Activated naive CD4-positive, alpha-beta T cell (primary cell): ENCODE measurements at places on chromosomes 6 and 20.

DNA sequence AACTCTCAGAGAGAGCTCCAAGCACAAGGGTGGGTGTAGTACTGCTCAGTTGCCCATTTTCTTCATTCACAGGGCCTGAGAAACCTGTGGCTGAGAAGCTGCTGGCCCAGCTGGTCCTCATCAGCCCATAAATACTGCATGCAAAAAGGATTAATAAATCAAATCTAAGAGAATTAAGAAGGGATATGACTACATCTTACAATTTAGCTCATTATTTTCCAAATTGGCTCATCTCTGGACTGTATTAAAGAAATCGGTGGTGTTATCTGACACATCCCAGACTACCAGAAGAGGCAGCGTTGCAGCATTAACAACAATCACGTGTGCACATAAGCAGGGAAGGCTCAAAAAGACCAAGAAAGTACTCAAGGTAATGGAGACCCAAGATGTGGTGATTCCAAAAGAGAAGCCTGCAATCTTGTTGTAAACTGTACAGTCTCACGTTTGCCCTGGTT is 90.7 kb downstream of the CD24 start:
- no peak for DNase-seq

DNA sequence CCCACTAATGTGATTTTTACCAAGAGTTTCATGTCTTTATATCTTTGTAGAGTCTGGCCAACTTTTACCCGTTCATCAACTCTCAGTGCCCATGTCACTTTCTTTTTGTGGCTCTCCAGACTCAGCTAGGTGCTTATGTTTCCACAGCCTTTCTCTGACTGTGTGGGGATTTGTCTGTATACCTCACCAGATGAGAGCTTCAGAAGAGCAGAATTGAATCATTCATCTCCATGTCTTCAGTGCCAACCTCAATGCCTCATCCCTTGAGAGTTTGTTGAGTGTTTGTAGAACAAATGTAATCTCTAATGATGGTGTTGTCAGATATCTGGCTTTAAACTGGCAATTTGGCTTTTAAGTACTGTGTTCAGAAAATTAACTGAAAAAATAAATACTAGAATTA is 16.8 kb upstream of the CCN2 start:
- DNase-seq = no peak

DNA sequence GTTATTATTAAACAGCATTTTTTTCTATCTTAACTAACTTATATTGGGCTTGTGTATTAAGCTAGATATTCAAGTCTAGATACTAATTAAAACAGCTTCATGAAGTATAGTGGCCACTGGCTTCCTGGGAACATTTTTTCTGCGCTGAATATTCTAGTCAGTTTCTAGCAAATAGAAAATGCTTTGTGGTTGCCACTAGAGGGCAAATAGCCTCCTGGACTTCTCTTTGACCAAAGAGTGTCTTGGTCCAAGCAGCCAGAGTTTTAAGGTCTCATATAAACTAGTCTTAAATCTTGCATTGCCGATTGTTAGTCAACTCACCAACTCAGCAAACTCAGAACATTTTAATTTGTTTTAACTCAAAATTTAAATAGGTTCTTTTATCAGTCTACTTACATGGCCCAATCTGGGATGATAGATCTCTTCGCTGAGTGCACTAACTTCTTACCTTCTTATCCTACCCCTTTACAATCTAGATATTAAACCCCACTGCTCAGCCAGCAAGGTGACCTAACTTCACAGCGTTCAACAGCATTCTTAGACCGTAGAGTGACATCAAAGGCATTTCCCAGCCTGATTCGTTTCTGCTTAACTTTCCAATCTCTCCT is 24.6 kb upstream of the ID4 start:
- DNase-seq = no peak

DNA sequence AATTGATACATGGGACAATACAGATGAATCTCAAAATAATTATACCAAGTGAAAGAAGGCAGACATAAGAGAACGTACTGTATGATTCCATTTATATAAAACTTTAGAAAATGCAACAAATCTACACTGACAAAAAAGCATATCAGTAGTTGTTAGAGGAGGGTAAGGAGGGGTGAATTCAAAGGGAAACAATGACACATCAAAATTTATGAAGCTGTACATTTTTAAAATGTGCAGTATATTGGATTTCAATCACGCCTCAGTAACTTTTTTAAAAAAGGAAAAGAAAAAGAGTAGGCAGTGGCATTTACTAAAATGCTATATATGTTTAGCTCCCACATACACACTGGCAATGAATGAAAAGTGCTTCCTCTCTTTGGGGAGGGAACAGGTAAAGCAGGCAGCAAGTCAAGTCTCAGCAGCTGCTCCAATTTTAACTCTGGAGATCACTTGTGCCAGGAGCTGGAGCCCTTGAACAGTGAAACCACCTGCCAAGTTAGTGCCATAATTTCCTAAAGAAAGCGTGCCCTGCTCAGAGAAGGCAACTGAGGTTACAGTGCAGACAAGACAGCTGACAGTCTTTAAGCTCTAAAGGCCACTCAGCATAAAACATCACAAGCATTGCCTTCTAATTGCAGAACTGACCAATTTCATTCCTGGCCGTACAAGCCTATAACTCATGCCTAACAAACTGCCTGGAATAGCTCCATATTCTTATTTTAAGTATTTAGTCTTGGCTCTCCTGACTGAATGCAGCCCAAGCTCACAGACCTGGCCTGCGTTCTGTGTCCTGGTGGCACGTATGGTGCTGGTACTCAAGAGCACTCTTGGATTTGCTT is 10.9 kb downstream of the FKBP1A start:
- DNase-seq = no peak

- no peak for DNase-seq
Observed at GRCh38 chr20:38373231-38373867, 27.1 kb downstream of the LBP start.

DNA sequence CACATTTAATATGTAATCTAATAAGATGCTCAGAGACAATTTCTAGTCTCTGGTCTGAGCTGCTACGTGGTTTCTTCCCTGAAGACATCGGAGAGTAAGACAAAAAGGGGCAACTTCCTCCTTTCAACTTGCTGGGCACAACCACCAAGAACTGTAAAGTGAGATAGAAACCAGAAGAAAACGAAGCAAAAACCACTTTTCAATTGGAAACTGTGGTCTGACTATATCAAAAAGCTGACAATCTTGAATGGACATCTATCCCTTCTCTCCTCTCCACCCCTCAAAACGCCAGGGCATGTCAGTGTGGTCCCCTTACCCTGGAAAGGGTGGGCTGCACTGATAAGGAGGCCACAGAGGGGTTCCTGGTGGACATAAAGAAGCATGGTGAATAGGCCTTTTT is 269.1 kb downstream of the CD83 start:
- DNase-seq = no peak

- DNase-seq = no peak
Observed at GRCh38 chr6:135871878-135872277, 20.4 kb downstream of the PDE7B start.

- no peak for DNase-seq
Observed at GRCh38 chr6:53259860-53260580, 88.7 kb downstream of the ELOVL5 start.

GRCh38 chr20:2874456-2874855 is 1.2 kb downstream of the PTPRA start:
- DNase-seq = no peak

GRCh38 chr20:54132612-54133433 is 41.0 kb downstream of the CYP24A1 start:
- no peak for DNase-seq

- DNase-seq = no peak
Observed at GRCh38 chr6:139754898-139755775, 380.7 kb upstream of the CITED2 start.

DNA sequence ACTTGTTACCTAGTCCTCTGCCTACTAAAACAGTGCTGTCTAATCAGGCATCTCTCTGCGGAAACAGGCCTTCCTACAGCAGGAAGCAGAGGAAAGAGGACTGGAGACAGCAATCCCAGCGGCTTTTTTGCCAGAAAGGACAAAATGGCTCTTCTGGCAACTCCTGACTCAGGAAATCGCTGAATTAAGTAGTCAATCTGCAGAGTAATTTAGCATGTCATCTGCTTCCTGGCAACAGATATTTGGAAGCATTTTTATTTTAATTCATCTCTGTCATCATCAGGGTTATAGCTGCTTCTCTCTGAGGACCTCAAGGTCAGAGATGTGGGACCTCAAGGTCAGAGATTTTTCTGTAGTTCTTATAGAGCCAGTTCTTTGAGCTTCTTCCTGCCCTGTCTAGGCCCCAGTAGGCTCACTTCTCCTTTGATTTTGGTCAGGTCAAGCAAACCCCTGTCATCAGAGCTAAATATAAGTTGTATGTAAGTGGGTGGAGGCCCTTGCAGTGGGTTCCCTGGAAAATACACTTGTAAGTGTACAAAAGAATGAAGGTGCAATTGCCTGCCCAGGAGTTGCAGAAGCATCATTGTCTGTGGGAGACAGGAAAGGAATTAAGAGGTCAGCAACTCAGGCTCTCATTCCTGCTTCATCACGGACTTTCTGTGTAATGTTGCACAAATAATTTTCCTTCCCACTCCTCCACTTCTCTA is 229.4 kb downstream of the ALDH8A1 start:
- DNase-seq = no peak

DNA sequence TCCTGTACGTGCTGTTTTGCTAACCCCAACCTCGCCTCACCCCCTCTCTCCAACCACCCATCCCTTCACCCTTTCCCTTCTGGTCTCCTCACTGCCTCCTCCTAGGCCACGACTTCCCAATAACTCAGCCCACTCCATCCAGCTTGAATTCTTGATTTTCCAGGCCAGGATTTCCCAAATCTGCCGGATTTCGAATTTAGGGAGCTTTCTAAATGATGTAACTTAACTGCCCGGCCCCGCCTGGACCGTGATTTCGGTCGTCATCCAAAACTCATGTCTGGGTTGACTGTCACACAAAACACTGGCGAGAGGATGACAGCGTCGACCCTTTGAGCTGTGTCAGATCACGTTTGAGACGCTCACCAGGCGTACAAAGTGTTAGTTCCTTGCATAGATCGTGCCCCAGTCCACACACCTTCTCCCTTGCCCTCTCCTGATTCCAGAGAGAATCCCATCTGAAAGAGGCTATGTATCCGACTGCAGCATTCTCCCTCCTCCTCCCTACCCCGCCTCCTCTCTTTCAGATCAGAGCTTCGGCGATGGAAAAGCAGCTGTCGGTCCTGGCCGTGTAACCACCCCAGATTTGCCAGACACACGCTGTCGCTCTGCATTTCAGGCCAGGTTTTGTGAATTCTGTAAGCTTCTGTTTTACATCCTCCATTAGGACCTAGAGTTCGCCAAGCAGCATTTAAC is 168.2 kb downstream of the GPX5 start:
- DNase-seq = no peak

- DNase-seq = no peak
Observed at GRCh38 chr20:4956200-4956810, 45.0 kb downstream of the SLC23A2 start.

GRCh38 chr20:62692176-62692575 is 16.5 kb upstream of the NTSR1 start:
- DNase-seq = no peak

GRCh38 chr20:60473211-60473610 is 515.0 kb downstream of the CDH26 start:
- DNase-seq = no peak
